ENCODE measurements at places on chromosomes 13 and 19.

GRCh38 chr13:98786023-98786422 is 33.6 kb upstream of the SLC15A1 start:
- no peak for DNase-seq

GRCh38 chr13:42547612-42548011 is 26.3 kb upstream of the TNFSF11 start:
- DNase-seq: no peak

DNA sequence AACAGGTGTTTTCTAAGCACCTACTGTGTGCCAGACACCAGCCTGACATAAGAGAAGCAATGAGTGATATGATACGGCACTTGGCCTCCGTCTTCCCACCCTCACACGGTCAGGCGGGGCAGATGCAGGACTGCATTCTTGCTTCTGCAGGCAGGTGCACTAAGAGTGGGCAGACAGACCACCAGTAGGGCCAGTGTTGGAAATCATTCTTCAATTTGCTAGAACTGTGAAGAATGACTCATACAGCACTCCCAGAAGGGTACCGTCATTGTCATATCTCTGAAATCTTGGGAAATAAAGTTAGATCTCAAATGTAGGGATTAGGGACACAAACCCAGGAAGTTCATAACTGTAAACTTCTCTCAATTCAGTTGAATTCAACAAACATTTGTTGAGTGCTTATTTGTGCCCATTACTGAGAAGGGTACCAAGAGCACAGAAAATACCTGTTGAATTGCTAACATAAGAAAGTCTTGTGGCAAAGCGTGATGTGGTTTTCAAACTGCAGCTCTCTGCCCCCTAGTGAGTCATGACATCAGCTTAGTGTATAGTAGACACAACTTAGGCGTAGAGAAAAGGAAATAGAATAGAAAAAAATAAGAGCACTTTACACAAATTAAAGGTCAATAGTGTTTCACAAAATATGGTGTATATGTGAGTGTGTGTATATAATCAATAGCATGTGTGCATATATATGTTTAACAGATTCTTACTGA is 76.1 kb downstream of the TEX26 start:
- no peak for DNase-seq

DNA sequence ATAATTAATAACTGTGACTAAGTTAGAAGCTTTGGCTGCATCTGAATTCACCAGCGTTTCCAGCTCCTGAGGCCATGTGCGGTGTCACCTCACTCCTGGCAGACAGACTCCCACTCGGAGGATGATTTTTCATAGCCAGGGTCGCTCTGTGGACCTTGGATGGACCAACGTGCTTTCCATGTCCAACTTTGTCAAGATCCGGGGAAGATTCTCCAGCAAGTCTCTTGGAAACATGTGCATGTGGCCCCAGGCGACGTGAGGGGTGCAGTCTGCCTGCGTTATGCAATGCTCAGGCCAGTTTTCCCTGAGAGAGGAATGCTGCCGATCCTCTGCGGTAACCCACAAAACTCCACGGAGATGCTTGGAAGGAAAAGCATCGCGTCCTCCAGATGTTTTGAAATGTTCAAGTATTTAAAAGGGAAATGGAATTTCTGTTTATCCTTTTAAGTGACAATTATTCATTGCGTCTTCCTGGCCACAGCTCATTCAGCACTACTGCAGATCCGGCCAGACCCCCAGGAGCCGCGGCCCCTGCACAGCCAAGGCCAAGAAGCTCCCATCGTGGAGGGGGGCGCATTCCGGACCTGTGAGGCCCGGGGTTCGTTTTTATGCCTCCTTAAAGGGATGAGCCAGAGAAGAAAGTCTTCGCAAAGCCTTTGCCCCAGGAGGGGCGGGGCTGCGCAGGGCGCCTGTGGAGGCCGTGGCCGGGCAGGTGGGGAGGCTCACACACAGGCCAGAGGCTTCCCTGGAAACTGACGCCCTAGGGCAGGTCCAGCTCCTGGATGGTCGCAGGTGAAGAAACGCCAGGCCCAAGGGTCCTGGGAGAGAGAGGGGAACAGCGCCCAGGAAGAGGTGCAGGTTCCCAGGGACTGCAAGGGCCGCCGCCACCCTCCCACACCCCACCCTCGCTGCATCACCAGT is 46.0 kb downstream of the C13orf46 start:
- no peak for DNase-seq

- DNase-seq: no peak
Observed at GRCh38 chr13:48222358-48223301, 10.4 kb upstream of the ITM2B start.

DNA sequence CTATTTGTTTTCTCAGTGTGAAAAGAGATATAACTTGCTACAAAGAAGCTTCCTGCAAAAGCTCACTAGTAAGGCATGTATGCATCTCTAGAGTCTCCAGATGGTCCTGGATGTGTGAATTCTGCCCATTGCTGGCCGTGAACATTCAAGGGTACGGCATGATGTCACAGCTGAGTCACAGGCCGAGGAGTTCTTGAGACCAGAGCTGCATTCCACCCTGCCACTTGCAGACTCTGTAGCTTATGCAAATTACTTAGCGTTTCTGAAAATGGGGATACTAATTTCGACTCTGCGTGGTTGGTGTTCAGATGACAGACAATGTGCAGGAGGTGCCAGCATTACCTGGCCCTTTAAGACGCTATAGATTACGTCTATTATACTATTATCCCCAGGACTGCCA is 470.7 kb downstream of the ZNF536 start:
- DNase-seq: no peak

All from GM10248 (cell line).